Fibroblast of skin of left quadriceps (primary cell): ENCODE measurements at places on chromosomes 5 and 9.
A peak's percentile ranks its signal among the peaks of the same experiment; 100 is the strongest.

- DNase-seq, result no peak
These were observed 776.0 kb upstream of the ACO1 start for GRCh38 chr9:31608416-31608815.

DNA sequence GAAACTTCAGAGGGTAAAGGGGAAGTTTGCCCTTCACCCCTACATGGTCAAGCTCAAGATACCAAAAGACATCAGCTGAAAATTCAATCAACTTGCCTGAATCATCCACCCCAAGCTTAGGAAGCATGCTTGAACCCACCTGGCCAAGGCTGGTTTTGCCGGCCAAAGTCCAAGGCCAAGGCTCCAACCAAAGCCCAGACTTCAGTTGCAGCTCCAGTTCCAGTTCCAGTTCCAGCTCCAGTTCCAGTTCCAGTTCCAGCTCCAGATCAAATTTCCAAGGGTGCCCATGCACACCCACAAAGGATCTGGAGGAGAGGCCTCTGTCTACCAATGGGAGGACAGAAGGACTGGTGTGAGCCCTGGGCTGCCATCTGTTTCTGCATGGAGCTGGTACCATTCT is 4.6 kb upstream of the SERINC5 start:
- no peak for DNase-seq

DNA sequence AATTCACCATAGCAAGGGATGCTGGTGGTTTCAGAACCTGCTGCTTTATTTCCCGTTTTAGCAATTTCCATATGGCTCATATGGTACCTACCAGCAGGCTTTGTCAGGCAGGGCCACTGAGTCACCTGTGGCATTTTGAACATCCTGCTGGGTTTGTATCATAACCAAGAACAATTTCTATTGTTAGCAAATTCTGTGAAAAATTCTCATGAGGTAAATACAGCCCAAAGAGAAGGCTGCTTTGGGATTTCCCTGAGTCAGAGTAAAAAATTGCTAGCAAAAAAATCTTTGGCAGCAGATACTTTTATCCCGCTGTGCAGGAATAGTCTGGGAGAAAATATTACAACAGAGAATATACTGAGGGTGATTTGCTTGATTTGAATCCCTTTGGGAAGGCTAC is 52.7 kb downstream of the PRR16 start:
- peak; percentile 43 for DNase-seq

DNA sequence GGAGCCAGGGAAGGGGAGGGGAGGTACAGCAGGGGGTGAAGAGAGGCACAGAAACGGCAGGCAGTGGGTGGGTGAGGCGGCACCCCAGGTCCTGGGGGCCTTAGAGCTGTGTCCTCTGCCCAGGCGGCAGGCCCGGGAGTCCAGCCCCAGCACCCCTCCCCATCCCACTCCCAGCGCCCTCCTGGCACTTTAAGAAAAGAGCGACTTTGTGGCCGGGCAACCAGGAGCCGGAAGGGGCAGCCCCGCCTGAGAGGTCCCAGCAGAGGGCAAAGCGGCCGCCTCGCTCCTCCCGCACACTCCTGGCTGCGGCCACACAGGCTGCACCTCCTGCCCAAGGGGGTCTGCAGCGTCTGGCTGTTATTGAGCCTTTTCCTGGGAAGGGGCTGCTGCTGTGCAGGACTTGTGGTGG is 42.6 kb downstream of the NACC2 start:
- DNase-seq, result no peak

DNA sequence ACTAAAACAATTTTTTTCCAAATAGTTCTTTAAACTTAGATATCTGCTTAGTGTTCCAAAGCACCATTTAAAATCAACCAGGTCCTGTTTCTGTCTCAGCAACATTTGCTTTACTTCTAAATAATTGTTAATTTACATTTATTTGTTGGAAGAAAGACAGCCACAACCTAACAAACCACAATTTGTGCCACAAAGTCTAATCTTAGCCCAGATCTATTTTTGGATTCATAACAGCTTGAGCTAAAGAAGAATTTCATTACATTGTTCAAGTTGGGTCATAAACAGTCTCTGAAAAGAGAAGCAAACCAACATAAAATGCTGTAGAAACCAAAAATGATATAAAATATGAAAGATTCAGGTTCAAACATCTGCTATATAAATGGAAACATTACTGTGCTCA is 24.4 kb downstream of the MLLT3 start:
- DNase-seq, result no peak

- DNase-seq, result no peak
These were observed 7.3 kb downstream of the AP3B1 start for GRCh38 chr5:78287169-78287568.

DNA sequence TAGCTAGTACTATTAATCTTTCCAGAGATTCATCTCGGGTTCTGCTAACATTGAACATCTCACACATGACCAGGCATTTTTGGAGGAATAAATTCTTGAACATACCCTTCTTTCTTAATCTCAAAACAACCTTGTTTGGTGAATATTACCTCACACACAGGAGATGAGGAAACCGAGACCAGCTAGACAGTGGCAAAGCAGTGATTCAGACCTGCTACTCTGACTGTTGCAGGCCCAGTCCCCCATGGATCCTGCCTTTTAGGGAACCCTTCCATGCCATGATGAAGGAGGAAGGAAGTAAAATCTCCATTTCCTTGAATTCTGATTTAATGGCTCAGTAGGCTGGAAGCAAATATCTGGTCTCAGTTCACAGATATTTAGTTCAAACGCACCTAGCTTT is 2.6 kb downstream of the PCSK5 start:
- DNase-seq, result no peak

GRCh38 chr5:116088062-116088461 is 3.2 kb downstream of the COMMD10 start:
- DNase-seq, result no peak

- DNase-seq, result peak; percentile 96
These were observed 8.1 kb downstream of the FAM193B start for GRCh38 chr5:177546258-177546741.

GRCh38 chr5:180099733-180100611 is 28.4 kb upstream of the RNF130 start:
- DNase-seq, result no peak

DNA sequence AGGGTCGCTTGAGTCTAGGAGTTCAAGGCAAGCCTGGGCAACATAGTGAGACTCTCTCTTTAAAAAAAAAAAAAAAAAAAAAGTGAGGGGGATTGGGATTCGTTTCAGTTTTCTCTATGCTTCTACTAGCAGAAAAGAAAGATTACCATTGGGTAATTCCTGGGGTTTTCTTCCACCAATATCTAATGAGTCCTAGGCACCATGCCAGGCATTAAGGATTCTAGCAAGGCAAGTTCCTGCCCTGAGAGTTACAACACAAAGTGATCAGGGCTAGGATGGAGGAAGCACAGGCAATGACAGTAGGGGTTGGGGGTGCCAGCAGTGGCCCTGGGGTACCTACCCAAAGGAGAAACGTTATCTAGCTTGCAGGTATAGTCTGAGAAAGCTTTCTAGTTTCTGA is 90.8 kb downstream of the PCDH1 start:
- no peak for DNase-seq

GRCh38 chr5:75571547-75571946 is 39.7 kb upstream of the ANKDD1B start:
- no peak for DNase-seq

DNA sequence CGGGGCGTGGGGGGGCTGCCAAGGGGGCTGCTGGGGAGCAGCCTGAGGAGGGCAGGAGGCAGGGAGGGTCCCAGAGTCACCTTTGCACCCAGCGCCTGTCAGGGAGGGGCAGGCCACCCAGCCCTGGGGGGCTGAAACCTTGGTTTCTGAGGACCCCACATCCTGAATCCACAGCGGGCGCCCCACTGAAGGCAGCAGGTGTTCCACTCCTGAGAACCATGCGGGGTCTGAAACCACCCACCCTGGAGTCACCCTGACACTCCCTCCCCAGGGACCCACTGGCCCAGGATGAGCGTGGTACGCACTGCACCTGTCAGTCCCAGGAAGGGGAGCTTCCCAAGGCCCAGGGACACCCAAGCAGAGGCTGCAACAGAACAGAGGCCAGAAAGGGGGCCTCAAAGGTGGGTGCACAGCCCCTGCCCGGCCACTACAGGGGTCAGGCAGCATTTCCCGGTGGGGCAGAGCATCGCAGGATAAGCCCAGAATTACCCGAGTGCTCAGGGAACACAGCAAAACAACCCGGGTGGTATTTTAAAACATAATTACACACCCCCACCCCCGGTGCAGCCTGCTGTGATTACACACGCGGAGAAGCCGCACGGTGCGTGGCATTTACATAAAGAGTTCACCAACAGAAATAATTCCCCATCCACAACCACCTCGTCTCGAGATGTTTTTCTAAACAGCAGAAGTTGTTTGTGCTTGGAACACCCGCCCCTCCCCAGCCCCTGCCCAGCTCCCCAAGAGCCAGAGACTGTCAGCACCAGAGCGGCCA is 57.3 kb upstream of the UBAC1 start:
- no peak for DNase-seq

- DNase-seq, result no peak
These were observed 178.2 kb downstream of the ROR2 start for GRCh38 chr9:91771864-91772263.

DNA sequence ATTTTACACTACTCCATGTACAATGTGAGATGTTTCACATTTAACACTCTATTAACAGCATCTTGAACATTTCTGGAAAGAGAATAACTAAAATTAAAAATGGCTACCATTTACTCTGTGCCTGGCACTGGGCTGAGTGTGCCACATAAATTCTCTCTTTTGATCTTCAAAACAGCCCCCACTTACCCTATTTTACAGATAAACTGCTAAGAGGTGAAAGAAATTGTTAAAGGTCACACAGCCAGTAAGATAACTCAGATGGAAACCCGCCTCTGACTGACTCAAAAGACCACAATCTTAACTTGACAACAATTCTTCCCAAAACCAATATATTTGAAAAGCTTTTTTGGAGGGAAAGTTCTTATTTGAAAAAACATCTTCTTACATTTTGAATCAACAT is 97.3 kb downstream of the MAPKAP1 start:
- no peak for DNase-seq
